Activated T-cell treated with anti-CD3 and anti-CD28 coated beads, Interleukin-2, amount 50 U/mL, for 48 hours (primary cell): ENCODE measurements at places on chromosomes 1 and 21.

DNA sequence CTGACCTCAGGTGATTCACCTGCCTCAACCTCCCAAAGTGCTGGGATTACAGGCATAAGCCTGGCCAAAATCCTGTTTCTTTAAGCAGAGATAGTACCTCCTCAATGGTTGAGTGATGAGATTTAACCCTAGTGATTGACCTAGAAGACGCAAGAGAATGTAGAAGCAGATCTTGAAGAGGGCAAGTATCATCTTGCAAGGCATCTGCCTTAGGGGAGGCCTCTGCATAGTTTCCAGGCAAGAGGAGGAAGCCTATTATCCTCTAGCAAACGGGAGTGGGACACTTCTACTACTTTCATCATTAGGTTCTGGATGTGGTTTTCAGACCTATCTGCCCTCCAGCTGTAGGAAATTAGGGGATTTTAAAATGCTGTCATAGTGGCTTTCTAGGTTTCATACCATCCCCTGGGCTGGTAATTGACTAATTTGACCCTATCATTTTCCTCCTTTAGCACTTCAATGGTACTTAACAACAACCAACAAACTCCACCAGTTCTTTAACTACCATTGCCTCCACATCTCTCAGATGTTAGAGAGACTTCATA is 10.0 kb upstream of the TRIM62 start:
- no peak for DNase-seq

DNA sequence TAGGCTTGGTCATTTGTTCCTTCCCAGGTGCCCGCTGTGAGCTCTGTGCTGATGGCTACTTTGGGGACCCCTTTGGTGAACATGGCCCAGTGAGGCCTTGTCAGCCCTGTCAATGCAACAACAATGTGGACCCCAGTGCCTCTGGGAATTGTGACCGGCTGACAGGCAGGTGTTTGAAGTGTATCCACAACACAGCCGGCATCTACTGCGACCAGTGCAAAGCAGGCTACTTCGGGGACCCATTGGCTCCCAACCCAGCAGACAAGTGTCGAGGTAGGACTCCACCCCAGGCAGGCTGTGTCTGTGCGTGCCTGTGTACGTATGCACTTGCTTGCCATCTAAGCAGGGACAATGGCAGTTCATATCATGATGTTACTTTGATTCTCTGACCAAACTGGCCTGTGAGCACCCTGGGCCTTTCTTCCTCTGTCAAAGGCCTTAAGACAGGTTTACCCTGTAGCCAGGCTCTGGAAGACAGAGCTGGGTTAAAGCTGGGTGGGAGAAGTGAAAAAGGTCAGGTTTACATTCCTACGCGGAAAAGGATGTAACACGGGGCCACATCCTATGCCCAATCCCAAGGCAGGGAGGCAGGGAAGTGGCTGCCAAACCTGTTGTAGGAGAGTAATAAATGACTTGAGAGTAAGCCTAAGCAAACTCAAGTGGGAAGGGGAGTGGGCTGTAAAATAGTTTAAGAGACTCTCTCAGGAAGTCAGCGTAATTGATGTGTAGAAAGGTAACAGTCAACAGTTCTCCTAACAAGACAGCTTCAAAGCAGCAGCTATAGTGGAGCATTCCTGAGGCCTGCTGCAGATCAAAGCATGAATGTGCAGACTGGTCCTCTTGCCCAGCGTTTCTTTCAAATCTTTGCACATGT is 42.5 kb downstream of the LAMC2 start:
- DNase-seq, result no peak

DNA sequence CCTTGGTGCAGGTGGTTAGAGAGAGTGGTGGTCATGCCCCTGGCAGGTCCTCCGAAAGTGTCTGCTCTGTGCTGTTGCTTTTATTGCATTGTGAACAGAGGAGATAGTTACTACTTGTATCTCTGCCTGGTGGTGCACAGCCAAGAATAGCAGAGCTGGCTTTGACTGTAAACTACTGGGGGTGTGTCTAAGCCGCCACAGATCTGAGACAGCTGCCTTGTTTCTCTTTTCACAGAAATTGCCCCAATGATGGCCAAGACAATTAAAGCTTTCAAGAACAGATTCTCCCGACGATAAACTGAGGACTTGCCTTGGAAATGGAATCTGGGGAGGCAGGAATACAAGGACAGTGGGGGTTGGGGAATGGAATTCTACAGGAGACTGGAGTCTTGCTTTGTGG is 16.0 kb downstream of the ELOA start:
- no peak for DNase-seq

GRCh38 chr1:179021873-179022272 is 3.8 kb upstream of the FAM20B start:
- no peak for DNase-seq

DNA sequence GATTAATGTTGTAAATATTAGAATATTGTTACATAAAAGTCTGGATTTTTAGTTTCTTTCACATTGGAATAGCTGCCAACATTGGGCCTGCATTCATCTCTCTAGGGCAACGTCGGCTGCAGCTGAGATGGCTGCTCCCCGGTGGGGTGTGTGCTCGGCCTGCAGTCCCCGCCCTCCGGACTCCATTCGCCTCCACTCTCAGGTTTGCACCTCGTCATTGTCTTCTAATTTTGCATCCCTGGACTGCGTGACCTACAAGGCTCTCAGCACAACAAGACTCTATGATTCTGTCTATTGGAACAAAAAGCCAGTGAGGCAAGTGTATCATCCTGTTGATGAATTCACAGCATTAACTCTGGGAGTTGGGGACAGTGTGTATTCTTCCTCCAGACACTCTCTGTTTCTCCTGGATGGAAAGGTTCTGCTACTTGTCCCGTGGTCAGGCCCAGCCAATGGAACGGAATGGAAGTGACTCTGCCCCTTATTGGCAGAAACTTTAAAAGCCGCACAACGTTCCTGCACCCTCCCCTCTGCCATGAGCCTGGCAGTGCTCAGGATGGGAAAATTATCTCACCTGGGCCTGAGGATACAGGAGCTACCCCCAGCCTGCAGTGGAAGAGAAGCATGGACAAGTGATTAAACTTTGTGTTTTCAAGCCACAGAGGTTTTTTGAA is 105.0 kb upstream of the SAMD11 start:
- no peak for DNase-seq

DNA sequence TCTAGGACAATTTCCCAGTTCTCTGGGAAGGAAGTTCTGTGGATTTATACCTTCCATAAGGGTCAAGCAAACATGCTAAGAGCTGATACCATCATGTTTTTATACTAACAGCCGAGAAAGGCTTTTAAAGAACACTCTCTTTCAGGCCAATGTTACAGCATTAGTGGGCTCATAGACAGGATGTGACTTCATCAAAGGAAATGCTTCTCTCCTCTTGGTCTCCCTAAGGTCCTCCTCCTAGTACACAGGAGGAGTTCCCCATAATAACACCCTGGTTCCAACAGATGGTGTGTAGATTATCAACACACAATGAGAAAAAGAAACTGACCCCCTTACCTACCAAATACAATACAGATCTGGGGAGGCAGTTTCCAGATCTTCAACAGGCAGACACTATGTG is 26.7 kb upstream of the GLIS1 start:
- no peak for DNase-seq

GRCh38 chr1:169072945-169073725 is 33.4 kb upstream of the ATP1B1 start:
- no peak for DNase-seq

- DNase-seq, result no peak
Observed at GRCh38 chr1:236543065-236543669, 19.4 kb downstream of the LGALS8 start.

DNA sequence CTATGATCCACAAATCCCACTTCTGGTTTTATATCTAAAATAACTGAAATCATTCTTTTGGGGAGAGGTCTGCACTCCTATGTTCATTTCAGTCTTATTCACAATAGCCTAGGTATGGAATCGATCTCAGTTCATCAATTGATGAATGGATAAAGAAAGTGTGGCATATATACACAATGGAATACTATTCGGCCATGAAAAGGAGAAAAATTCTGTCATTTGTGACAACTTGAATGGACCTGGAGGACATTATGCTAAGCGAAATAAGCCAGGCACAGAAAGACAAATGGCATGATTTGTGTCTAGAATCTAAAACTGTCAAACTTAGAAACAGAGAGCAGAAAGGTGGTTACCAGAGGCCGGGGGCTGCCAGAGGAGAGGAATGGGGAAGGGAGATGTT is 5.4 kb upstream of the KRTAP10-8 start:
- DNase-seq, result no peak

- no peak for DNase-seq
Observed at GRCh38 chr1:50218344-50219120, 109.8 kb downstream of the ELAVL4 start.

DNA sequence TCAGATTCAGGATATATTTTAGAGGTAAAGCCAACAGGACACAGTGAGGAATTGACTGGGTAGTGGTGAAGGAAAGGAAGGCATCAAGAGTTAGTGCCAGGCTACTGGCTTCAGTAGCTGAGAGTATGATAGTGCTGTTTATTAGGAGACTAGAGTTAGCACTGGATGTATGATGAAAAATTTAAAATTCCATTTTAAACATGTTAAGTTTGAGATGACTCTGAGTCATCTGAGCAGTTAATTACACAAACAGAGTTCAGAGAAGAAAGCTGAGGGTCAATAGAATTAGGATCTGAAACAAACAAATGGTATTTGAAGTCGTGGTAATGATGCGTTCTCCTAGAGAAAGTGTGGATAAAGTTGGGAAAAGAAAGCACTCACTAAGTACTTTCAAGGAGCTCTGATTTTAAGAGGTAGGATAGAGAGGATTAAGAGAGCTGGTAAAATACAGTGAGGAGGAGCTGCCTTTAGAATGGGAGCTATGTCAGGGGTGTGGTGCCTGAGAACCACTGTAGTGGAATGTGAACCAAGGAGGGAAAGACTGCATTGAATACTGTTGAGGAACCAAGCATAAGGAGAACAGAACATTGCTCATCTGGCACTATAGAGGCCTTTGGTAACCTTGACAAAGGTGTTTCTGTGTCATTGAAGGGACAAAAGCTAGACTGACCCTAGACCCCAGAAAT is 21.7 kb upstream of the SHCBP1L start:
- DNase-seq, result no peak

GRCh38 chr21:18007121-18007520 is 188.0 kb upstream of the C21orf91 start:
- DNase-seq, result no peak

- DNase-seq, result no peak
Observed at GRCh38 chr1:194372266-194372665, 1185.9 kb upstream of the B3GALT2 start.

- no peak for DNase-seq
Observed at GRCh38 chr1:58353168-58353567, 193.4 kb downstream of the OMA1 start.

DNA sequence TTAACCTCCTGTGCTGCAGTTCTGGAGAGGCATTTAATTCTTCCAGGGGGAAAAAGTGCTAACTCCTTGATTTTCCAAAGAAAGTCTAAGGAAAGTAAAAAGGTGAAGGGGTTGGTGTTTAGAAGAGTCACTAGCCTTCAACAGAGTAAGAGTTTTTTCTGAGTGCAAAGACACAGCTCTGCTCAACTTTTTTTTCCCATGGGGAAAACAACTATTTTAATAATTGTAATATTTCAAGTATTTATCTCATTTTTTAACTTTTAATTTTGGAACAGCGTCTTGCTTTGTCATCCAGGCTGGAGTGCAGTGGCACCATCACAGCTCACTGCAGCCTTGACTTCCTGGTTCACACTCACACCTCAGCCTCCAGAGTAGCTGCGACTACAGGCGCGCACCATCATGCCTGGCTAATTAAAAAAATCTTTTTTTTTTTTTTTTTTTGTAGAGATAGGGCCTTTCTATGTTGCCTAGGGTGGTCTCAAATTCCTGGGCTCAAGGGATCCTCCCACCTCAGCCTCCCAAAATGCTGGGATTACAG is 202.6 kb downstream of the APP start:
- DNase-seq, result no peak

DNA sequence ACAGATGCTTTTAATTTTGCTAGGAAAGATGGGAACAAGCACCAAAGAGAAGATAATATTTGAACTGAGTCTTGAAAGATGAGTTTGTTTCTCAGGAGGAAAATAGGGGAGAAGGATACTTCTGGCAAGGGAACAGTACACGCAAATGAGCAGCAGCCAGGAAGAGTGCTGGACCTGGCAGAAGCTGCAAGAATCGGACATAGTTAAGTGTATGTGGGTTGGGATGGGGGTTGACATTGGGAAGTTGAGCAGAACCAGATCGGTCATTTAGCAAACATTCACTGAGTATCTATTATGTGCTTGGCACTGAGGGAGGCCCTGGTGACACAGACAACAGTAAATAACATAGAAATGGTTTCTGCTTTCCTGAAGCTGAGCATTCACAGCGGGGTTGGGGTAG is 198.8 kb downstream of the PLPP3 start:
- DNase-seq, result no peak

- no peak for DNase-seq
Observed at GRCh38 chr1:224387302-224387912, 30.7 kb downstream of the CNIH4 start.

- no peak for DNase-seq
Observed at GRCh38 chr1:172320733-172321132, 99.8 kb upstream of the C1orf105 start.

DNA sequence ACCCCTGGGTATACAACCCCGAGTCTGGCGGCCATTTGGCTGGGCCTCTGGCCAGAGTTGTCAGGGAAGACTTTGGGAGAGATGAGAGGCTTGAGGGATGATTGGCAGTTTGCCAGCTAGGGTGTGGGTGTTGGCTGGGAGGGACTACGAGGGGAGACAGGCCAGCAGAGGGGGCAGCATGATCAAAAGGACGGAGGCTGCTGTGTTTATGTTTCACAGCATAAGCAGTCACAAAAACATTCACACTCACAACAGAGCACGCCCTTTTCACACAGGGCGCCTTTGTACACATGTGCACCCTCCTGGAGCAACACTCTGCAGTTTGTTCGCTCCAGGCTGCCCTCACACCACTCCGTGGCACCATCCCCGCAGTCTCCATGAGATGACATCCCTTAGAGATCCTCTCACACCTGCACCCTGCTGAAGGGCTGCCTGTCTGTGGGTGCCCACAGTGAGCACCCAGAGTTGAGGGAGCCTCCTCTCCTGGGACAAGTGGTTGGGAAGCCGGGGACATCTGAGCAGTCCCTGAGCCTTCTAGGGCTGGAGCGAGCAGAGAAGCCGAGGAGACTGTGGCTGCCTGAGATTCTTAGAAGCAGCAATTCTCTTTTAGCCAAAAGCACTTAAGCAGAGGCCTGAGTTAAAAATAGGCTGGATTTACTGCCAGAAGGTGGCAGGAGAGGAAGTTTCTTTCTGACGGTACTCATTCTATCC is 15.4 kb downstream of the EFNA3 start:
- DNase-seq, result no peak

DNA sequence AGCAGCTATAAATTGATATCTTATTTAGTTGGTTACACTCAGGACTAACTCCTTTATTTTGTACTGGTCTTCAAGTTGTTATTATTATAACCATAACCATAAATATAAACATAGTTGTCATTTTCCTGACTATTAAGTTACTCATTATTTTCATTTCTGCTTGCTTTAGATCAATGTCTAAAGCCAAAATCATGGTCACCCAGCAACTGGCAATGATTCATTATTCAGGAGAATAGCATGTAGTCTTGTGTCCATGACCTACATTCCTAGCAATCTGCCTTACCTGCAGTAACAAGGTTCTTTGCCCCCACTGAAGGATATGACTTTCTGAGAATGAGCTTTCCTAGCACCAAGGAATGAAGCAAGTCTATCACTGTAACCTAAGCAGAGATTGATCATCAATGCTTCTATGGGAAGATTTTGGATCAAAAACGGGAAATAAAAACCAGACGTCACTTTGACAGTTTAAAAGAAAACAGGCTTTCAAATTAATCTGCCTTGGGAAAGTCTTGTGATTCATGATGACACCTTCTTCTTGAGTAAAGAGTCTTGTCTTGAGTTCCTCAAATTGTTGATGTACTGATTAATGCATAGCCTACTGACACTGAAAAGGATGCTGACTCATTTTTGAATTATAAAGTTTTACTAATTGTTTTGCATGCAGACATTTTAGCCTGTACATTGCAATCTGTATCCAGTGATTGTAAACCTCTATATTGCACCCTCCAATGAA is 203.3 kb upstream of the IVNS1ABP start:
- DNase-seq, result no peak
